ENCODE measurements at places on chromosomes 2 and 18.

GRCh38 chr2:188986839-188987238 is 12.7 kb downstream of the COL3A1 start:
- no peak for DNase-seq

GRCh38 chr18:32271672-32272208 is 81.9 kb downstream of the MEP1B start:
- peak; percentile 45 for DNase-seq

GRCh38 chr2:8303322-8303832 is 378.5 kb upstream of the ID2 start:
- DNase-seq: no peak

GRCh38 chr2:579351-579886 is 97.8 kb downstream of the TMEM18 start:
- no peak for DNase-seq

DNA sequence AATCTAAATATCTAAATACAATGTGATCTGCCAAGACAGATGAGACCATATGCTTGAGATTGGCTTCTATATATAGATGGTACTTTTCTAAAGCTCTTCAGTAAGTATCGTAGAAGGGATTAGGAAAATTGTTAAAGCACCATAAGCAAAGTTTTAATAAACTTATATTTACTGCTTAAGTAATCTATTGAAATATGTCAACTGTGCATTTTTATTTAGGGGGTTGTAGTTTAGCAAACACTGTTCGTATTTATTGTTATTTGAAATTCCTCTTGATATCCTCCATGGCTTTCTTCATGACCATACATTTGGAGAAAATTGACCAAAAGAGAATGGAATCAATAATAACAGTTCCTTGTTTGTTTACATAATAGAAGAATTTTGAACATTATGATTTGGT is 102.7 kb downstream of the MIB1 start:
- DNase-seq: no peak

GRCh38 chr2:153589586-153589985 is 111.0 kb upstream of the RPRM start:
- no peak for DNase-seq

- DNase-seq: peak; percentile 80
Observed at GRCh38 chr2:3222636-3223035, 155.0 kb downstream of the EIPR1 start.

- DNase-seq: no peak
Observed at GRCh38 chr2:20414806-20415205, 32.1 kb upstream of the RHOB start.

GRCh38 chr2:183665425-183665824 is 541.2 kb downstream of the NUP35 start:
- DNase-seq: no peak

DNA sequence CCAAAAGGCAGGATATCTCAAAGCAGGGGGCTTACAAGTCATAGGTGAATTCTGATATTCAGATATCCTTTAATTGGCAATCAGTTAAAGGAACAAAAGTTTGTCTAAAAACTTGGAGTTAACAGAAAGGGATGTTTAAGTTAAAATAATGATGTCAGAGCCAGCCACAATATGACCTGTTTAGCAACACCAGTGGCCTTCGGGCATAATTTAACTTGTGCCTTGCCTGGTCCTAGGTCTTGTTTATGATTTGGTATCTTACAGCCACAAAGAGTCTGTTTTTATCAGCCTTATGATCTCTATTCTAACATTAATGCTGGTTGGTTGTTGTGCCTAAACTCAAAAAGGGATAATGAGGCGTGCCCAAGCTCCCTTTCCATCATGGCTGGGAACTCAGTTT is 252.9 kb downstream of the RNF152 start:
- no peak for DNase-seq

- no peak for DNase-seq
Observed at GRCh38 chr2:216285701-216286100, 86.6 kb downstream of the MARCHF4 start.

DNA sequence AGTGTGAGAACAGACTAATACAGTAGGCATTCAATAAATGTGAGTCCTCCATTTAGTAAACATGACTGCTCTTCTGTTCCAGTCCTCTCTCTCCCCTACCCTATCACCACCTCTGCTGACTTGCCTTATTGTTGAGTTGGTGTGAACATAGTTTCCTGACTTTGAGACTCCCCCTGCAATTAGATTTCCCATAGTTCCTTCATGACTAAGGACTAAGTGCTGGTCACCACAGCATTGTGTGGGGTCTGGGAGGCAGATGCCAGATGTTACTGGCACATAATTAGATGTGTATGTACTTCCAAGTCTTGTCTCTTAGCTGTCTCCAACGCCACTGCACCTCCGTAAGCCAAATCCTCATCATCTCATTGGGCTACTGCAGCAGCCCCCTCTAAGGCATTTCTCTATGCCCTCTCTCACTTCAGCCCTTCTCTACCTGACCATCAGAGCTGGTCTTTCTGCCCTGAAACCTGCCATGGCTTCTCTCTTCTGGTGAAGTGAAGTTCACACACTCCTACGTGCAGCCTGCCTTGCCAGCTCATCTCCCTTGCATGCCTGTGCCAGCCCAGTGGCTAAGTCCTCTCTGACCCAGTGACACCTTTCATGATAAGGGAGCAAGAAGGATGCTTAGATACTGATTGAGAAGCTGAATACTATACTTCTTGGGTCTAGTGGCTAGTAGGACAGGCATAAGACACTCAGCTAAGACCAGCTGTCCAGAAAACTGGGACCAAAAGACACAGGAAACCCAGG is 81.6 kb upstream of the ALPP start:
- DNase-seq: no peak

- DNase-seq: no peak
Observed at GRCh38 chr2:134296301-134296700, 42.4 kb downstream of the MGAT5 start.

DNA sequence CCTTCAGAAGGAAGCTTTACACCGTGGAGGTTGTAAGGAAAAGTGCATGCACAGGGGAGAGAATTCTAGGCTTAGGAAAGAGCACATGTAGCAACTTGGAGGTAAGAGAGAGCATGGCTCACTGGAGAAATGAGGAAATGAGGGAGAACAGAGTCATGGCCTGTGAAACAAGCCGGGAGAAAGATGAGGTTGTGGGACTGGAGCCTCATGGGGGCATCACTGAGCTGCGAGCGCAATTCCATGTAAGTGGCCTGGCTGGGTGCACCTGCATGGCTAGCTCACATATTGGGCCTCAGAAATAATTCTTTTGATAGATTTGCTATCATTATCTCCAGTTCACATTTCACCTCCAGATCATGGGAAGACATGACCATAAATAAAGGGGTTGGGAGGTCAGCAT is 785.5 kb upstream of the RAB6C start:
- peak; percentile 26 for DNase-seq

DNA sequence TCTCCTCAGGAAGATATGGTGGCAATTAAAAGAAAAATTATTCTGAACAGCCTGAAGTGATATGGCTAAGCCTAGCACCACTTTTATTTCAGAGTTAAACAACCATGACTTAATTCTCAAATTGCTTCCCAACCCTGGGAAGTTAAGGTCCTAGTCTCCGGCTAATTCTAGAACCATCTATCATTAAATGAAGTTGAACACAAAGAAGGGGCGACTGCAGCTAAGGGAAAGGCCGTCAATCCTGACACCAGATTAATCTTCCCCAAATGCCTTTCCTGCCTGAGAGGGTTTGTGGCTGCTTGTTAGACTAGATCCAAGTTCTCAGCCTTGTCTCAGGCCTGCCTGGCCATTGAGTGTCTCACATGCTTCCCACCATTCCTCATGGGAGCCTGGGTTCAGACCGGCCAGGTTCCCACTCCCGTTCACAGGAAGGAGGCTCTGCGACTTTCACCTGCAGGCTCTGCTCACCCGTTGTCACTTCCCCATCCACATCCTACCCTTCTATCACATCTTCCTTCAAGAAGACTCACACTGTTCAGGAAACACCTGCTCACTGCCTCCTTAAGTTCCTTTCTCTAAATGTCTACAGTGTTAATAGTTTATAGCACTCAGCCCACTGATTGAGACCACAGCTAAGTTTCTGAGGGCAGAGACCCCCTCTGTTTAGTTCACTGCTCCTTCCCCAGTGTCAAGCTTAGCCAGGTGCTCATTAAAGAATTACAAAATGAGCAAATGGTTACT is 282.9 kb upstream of the REV1 start:
- DNase-seq: no peak

DNA sequence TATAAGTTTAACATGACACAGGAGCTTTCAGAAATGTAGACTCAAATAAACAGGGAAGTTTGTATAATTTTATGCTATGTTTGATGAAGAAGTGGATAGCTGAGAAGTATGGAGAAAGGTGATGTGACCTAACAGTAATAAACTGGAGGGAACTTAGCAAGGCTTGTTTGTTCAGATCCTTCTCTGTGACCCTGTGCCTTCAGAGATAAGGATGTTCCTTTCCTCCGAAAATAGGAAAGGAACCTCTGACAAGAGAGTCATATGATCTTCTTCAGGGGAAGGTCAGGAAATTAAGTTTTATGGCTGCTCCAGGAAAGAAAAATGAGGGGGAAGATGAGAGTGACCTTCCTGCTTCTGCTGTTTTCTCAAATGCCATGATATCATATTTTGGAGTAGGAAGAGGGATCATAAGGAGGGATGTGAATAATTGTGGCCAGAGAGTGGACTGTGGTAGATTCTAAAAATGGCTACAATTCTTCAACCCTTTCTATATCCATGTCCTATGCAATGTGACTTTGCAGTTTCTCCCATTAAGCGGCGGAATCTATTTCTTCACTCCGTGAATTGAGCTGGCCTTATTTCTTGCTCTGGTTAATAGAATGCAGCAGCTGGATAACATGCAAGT is 8.5 kb upstream of the C2orf69 start:
- DNase-seq: no peak
